ENCODE measurements at places on chromosomes 12 and 14.
A peak's percentile ranks its signal among the peaks of the same experiment; 100 is the strongest.

DNA sequence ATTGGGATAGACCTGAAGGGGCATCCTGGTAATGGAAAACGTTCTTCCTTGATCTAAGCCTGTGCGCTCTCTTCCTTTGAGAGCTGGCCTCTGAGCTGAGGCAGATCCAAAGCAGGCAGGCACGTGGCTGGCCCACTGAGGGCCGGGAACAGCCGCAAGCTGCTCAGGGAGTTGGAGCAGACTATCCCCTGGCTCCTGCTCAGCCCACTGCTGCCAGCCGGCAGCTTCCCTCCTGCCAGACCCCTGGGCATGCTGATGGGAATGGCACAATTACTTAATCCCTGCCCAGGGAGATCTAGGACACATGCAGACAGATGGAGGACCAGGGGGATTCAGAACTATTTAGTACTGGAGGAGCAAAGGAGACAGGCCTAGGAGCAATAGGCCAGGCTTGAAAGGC lies 14.4 kb downstream of the NEUROD4 start:
- DNase-seq = no peak

GRCh38 chr12:113325916-113326315 lies 9.0 kb downstream of the SLC8B1 start:
- DNase-seq = no peak

DNA sequence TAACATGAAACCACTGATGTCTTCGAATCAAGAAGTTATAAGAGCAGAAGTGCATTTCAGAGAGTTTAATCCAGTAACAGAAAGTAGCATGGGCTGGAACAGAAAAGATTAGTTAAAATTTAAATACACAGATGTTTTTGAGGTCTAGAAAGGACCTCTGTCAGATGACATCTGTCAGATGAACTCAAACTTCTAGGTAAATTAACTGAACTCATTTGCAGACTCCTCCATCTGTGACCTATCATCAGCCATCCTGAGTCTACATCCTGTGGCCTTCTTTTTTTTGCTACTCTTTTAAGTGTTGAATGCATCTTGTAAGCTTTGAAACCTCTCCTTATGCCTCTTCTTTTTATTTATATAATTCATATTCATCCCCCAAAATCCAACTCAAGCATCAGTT lies 53.3 kb downstream of the C2CD5 start:
- DNase-seq = no peak

DNA sequence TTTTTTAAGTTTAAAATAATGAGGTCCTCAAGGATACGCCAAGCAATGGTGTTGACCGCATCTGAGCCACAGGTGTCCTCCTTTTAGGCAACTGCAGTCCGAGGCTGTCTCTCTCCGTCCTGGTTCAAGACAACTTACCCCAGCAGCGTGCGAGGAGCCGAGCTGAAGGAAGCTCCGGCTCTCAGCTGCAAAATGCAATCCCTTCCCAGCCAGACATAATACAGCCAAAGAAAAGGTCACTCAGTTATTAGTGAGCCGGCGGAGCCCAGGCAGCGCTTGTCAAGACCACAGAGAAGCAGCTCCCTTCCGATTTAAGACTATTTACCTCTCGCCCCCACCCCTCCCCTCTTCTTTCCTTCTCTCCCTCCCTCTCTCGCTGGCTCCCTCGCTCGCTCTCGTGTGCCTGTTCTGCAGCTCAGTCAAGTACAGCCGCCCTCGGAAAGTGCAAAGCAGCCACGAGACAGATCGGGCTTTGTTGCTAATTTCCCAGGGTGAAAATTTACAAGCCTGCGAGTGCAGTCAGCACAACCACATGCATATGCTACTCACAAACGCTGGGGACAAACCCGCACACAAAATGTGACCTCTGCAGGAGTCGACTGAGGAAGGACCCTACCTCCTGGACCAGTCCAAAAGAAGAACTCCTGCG lies 363 bp upstream of the LMO3 start:
- no peak for DNase-seq

GRCh38 chr14:96071561-96071960 lies 32.4 kb downstream of the C14orf132 start:
- DNase-seq = no peak

GRCh38 chr12:46470036-46470627 lies 97.6 kb upstream of the SLC38A2 start:
- no peak for DNase-seq

- DNase-seq = no peak
These were observed 33.1 kb downstream of the CD9 start for GRCh38 chr12:6233121-6233971.

DNA sequence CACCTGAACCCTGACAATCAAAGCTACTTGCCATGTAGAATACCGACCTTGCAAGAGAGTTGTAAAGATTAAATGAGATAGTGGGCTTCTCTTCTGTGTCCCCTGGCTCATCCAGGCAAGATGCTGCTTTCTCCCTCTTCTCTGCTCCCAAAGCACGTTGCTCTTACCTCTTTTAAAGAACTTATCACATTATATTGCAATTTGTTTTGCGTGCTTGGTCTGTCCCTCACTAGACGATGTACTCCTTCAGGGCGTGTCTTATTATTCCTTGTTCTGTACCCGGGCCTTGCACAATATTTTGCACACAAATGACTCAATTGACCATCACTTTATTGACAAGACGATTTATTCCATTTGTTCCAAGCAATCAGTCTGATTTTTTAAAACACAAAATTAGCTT lies 3.3 kb downstream of the DCN start:
- no peak for DNase-seq

DNA sequence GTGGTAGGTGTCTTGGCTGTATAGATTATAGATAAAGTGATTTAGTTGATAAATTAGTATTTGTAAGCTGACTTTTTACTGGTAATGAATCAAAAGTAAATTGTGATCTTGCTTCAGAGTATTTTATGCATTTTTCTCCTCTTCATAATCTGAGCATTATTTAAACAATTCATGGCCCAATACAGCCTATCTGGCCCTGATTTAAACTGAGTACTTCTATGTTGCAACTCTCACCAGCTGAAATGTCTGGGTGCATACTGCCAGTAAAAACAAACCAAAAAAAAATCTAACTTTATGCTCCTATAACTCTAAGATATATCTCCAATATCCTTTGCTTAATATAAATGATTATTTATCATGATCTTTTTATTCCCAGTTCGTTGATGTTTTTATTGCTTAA lies 86.6 kb downstream of the MIA2 start:
- DNase-seq = no peak

DNA sequence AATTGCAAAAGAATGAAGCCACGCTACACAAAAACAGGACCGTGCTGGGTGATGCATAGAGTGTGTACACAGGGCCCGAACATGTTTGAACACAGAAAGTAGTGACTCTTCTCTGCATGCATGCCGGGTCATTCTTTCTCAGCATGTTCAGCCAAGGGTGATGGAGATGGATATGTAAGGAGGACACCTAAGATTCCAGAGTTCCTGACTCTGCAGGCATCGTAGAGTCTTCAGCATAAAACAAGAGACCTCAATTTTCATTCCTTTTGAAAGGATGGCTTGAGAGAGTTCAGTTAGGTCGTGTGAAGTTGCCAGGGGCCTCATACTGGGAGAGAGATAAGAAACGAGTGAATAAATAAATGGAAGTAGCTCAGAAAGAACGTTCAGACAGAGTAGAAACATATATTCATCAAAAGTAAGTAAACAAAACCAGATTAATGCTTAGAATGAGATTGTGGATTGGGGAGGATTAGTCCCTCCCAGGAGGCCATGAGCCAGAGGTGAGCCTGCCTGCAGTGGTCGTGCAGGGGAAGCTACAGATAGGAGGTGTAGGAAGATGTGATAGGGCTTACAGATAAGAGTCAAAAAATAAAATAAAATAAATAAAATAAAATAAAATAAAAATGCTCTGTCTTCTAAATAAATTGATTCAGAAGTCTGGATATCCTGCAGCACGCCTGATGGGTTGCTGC lies 27.6 kb upstream of the SEL1L start:
- no peak for DNase-seq

DNA sequence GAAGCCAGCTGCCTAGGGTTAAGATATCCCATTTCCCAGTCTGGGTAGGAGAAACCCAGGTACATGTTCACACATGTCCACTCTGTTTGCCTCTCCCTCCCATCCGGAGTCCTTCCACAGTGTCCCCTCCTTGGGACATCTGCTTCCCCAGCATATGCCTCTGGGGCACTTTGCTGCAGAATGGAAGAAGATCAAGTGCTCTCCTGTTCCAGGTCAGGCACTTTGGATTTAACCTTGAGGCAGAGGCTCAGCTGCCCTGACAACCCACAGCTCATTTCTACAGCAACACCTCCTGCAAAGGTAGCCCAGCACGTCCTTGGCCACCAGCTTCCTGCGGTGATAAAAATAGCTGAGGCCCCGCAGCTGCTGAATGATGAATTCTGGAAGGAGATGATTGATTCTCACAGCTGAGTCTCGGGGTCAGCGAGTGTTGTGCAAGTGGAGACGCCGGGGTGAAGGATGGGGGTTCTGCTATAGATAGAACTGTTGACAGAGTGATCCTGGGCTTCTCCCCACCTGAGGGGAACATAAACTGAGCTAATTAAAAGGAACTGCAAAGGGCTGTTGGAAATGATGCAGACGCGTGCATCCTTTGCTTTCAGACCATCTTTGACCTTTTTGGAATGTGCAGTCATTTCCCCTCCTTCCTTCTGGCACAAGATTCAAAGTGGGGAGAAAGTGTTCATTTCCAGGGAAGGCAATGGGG lies 145.0 kb downstream of the SLC38A6 start:
- DNase-seq = no peak

DNA sequence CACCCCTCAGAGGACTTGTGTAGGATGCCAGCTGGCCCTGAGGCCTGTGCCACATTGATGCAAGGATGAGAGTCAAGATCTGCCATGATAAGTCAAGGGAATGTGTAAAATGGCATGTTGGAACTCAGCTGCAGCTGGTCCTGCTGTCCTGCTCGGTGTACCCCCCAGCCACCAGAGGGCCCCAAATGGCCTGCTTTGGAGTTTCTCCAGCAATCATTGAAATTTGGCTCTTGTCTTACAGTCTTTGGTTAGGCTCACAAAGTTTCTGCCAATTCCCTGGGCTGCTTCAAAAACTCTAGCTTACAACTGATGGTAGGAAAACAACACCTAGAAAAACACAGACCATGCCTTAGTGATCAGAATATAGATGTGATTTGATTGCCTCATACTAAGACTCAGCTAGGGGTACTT lies 76.8 kb downstream of the HSD17B6 start:
- DNase-seq = peak; percentile 19

DNA sequence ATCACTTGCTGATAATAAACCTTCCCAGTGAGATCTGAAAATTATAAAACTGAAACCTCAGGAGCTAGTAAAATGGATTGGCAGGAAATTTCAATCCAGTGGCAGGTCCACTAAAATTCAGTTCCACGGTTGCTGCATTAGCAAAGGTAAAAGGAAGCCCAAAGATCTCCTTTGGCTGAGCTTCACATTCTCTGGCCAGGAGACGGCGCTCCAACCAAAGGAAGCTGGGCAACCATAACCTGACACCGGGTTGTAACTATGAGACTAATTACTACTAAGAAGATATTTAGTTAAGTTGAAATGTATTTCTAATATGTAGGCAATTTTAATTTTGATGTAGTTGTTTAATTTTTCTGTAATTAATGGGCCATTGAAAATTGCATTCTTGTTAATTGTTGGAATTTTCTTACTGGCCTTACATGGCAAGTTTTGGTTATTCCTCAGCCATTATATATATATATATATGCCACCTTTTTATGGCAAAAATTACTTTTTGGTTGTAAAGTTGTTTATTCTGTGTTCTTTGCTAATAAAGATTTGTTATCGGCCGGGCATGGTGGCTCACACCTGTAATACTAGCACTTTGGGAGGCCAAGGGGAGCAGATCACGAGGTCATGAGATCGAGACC lies 17.0 kb downstream of the OR8S1 start:
- DNase-seq = peak; percentile 61

- DNase-seq = no peak
These were observed 73.7 kb downstream of the ESR2 start for GRCh38 chr14:64220466-64220865.

GRCh38 chr12:89513544-89513943 lies 11.1 kb downstream of the GALNT4 start:
- DNase-seq = no peak

DNA sequence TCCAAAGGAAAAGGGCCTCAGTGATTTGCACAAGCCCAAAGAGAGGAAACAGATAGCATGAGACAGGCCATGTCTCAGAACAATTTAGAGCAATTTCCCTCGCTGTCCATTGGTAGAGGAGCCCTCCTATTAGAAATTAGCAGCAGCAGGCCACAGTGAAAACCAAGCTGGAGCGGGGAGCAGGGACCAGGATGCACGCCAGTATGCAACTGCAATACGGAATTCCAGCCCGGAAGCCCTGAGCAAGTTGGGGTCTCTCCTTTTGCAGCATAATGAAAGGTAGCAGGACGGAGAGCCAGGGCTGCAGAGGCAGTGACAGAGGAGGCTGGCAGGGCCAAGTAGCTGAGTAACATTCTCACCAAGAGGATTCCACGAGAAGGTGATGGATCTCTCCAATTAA lies 84.9 kb upstream of the CLMN start:
- DNase-seq = no peak

DNA sequence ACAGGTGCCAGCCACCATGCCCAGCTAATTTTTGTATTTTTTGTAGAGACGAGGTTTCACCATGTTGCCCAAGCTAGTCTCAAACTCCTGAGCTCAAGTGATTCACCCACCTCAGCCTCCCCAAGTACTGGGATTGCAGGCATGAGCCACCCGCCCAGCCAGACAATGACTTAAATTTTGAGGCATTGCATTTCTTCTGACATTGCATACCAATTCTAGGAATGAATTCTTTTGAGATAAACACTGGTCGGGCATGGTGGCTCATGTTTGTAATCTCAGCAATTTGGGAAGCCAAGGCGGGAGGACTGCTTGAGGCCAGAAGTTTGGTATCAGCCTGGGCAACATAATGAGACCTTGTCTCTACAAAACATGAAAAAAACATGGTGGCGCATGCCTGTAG lies 2.5 kb upstream of the CELA1 start:
- DNase-seq = no peak

- no peak for DNase-seq
These were observed 359.4 kb upstream of the DCN start for GRCh38 chr12:91542067-91542466.

- DNase-seq = no peak
These were observed 1935.1 kb upstream of the FLRT2 start for GRCh38 chr14:83594874-83595273.

- no peak for DNase-seq
These were observed 147.9 kb upstream of the STXBP6 start for GRCh38 chr14:25197885-25198284.

DNA sequence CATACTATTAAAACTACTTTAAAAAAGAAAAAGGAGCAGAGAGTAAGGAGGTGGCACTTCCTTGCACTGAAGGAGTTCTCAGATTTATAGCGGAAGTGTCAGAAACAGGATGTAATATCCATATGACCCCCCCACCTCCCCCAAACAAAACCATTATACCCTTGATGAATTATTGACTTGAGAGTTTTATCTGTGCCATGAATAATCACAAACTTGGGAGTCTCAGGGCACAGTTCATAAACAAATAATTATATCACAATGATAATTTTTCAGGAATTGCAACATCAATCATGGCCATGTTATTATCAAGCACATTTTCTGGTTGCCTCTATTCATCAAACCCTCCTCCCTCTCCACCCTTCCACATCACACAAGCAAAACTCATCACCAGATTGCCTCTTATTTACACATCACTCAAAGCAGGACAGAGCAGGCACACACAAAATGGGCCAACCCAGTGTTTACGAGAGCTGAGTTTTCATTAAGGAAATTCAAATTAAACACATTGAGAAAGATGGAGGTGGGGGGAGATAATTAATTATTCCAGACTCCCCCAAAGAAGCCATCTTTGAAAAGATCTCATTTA lies 141.4 kb downstream of the EGLN3 start:
- DNase-seq = no peak

- no peak for DNase-seq
These were observed 417.5 kb downstream of the LRIG3 start for GRCh38 chr12:58502841-58503240.
